ENCODE measurements at places on chromosomes 6 and 20.

- no peak for DNase-seq
These were observed 76.5 kb downstream of the SYNJ2 start for GRCh38 chr6:158058171-158058651.

DNA sequence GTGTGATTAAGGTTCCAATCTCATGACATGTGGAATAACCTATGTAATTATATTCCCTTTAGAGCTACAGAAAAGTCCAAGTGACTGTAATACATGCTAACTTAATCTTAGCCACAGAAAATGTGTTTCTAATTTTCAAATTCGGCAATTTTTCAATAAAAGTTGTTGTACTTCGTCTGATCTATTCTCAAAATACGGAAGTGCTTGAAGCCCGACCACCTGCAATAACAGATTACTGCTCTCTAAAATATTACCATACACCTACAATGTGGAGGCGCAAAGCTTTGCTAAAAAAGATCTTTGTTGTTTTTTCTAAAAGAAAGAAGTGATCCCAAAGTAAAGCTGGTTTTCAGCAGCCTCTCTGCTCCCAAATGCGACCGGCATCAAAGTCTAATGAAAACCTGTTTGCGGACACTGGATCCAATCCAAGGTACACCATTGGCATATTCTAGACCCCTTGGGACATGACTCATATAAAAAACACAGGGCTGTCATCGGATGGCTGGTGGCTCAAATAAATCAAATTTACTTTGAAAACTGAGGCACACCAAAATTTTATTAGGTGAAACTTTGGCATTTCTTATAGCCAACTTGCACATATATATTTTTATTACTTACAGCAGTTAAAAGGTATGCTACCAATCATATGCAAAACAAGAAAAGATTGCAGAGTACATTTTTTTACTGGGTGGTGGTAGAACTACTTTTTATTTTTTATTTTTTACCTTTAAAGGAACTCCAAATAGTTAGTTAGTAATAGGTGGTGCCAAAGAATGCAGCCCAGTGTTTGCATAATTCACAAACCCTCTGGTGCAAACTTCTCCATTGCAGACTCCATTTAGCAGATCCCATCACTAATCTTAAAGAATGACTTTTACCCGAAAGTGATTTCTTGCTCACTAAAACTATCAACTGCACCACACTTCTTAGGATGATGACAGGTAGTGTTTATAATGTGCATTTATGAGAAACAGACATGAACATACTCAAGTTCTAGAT is 118.7 kb upstream of the TBX18 start:
- no peak for DNase-seq

- DNase-seq = no peak
These were observed 67.3 kb downstream of the ATP9A start for GRCh38 chr20:51700809-51701285.

- no peak for DNase-seq
These were observed 11.9 kb upstream of the CPNE5 start for GRCh38 chr6:36851149-36851614.

DNA sequence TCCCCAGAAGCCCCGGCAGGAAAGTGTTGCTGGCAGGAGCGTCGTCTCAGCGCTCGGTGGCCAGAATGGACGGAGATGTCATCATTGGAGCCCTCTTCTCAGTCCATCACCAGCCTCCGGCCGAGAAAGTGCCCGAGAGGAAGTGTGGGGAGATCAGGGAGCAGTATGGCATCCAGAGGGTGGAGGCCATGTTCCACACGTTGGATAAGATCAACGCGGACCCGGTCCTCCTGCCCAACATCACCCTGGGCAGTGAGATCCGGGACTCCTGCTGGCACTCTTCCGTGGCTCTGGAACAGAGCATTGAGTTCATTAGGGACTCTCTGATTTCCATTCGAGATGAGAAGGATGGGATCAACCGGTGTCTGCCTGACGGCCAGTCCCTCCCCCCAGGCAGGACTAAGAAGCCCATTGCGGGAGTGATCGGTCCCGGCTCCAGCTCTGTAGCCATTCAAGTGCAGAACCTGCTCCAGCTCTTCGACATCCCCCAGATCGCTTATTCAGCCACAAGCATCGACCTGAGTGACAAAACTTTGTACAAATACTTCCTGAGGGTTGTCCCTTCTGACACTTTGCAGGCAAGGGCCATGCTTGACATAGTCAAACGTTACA is 817 bp downstream of the GRM1 start:
- no peak for DNase-seq

DNA sequence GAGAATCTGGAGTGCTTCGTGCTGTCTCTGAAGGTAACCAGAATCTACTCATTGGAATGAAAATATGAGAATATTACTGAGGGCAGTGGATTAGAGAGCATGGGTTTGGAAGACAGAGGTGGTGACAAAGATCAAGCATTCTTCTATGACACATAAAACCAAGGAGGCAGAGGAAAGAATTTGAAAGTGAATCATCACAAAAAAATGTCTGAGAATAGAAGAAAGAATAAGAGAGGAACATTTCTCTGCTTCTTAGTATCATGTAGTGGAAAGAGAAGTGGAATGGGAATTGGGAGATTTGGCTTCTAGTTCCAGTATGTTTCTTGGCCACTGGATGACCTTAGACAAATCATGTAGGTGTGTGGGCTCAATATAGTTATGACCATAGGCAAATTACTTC is 474.0 kb downstream of the TFAP2B start:
- DNase-seq = no peak

- DNase-seq = no peak
These were observed 13.8 kb downstream of the SYNGAP1 start for GRCh38 chr6:33433544-33434191.

GRCh38 chr20:50395914-50396488 is 114.2 kb upstream of the PTPN1 start:
- DNase-seq = no peak

DNA sequence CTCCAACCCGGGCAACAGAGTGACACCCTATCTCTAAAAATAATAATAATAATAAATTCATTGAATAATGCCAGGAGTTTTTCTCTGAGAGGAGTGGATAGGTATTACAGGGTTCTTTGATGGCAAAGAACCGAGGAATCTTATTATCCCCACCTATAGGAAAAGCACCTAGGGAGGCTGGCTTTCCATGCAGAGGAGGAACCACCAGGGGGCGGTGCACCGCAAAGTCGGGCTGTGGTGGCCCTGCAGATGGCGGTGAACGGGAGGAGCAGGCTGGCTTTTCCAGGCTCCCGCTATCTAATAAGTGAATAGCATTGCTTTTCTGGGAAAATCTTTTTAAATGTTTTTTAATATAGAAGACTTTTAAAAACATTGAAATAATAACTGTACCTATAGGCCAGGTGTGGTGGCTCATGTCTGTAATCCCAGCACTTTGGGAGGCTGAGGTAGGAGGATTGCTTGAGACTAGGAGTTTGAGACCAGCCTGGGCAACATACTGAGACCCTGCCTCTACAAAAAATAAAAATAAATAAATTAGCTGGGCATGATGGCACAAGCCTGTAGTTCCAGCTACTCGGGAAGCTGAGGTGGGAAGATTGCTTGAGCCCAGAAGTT is 864.2 kb downstream of the KIF16B start:
- no peak for DNase-seq

DNA sequence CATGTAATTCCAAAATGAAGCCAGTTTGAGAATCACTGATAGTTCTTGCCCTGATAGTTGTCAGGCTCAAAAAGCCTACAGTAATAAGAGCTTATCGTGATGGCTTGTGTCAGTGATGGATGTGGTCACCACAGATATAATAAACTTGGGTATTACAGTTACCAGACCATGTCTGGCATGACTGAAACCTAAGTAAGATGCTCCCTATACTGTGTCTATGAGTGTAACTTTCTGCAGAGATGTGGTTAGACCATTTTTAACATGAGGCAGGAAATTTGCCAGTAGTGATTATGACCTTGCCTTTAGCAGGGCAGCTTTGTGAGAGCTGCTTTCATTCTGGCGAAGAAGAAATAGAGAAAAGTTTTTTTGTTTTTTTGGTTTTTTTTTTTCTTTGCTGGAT is 90.2 kb downstream of the ANKS1A start:
- DNase-seq = no peak

DNA sequence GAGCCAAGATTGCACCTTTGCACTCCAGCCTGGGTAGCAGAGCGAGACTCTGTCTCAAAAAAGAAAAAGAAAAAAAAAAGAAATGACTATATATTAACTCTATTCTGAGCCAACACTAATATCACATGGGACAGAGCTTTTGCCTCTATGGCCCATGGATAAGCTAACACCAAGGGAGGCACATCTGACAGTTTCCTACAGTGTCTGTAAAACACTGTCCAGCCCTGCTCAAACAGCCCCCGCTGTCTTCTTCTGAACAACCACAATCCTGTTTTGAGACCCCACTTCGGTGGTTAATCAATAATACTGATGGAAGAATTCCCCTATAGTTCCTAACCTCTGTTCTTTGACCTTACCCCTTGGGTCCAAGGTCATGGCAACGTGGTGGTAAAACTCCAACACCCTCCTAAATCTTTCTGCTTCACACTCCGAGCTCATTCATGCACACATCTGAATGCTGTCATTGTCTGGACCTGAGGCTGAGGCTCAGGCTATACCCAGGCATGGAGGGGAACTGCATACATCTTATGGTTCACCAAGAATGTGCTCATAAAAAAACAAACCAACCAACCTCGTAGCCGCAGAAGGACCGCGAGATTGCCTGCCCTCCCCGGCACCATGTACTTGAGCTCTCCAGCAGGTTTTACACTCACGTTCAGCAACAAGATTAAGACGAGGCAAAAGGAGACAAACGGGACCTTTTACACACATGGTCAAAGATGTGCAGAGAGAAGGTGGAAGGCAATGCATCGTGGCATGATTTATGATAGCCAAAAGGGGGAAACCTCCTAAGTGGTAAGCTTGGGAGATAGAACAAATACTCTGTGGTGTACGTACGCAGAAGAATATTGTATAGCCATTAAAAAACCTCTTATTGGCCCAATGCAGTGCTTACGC is 105.4 kb upstream of the NFATC2 start:
- DNase-seq = no peak

DNA sequence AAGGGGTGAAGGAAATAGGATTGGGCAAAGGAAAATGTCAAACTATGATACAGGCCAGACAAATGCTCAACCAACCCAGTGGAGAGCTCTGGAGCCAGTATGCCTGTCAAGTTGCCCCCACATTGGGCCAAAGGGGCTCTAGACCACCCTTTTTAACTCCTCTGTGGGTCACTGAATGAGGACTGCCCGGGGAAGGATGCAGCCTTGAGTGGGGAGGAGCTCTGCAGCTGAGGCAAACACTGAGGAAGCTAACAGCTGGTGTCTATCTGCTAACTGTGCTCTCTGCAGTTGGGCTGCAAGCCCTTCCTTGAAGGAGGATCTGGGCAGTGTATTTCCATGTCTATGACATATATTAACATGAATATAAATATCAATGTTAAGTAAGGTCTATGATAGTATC is 98.4 kb upstream of the PRSS16 start:
- no peak for DNase-seq

- DNase-seq = no peak
These were observed 20.8 kb downstream of the TOP1 start for GRCh38 chr20:41049451-41049850.

- peak; percentile 57 for DNase-seq
These were observed 30.9 kb downstream of the MAP3K5 start for GRCh38 chr6:136761227-136761922.

- DNase-seq = no peak
These were observed 4.6 kb downstream of the SMIM29 start for GRCh38 chr6:34243901-34244884.

DNA sequence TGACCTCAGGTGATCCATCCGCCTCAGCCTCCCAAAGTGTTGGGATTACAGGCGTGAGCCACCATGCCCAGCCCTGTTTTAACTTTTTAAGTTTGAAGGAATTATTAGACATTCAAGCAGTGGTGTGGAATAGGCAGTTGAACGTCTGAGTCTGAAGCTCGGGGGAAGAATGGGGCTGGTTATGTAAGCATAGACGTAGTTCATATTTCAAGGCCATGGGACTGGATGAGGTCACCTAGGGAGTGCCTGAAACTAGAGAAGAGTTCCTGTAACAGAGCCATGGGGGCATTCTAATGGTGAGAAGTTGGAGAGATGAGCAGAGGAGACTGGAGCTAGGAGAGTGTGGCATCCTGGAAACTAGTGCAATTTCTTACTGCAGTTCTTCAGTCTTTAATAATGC is 6.4 kb downstream of the CDKAL1 start:
- DNase-seq = no peak

- DNase-seq = no peak
These were observed 1.6 kb upstream of the SOBP start for GRCh38 chr6:107488174-107488874.

- DNase-seq = no peak
These were observed 96.7 kb downstream of the FYN start for GRCh38 chr6:111776236-111777221.

DNA sequence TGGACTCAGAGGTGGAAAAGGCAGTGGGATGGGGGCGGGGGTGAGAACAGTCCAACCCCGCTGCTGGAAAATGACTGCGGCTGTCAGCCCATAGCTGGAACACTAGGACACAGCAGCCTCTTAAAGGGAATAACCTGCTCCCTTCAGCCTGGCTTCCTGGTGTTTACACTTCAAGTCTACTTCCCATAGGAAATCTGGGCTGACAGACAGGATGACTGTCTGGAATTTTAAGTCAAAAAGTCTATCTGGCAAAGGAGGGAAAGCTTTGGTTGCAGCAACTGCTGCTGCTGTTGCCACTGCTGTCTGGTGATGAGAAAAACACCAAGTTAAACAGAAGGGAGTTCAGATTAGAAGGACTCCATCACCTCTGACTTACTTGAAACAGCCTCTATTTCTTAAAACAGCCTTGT is 44.9 kb downstream of the TNFRSF21 start:
- DNase-seq = no peak

GRCh38 chr6:133951227-133951626 is 1.8 kb upstream of the TBPL1 start:
- DNase-seq = no peak

GRCh38 chr6:79385893-79386292 is 151.3 kb downstream of the LCA5 start:
- DNase-seq = no peak

- no peak for DNase-seq
These were observed 3.7 kb upstream of the NEDD9 start for GRCh38 chr6:11236076-11236750.

DNA sequence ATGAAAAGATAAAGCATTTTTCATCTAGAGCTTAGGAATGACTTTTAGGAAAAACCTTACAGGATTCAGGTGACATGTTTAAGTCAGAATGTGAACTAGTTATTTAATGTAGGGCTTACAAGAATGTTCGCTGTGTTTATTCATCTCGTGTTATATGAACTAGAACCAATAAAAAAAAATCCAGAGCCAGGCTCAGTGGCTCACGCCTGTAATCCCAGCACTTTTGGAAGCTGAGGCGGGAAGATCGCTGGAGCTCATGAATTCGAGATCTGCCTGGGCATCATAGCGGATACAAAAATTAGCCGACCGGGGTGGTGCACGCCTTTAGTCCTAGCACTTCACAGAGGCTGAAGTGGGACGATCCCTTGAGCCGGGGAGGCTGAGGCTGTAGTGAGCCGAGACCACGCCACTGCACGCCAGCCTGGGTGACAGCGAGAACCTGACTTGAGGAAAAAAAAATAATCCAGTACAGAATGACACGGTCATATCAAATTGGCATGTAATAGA is 46.3 kb downstream of the OR2B2 start:
- DNase-seq = no peak

- no peak for DNase-seq
These were observed 123.8 kb downstream of the CDKAL1 start for GRCh38 chr6:20658053-20658452.
